ENCODE measurements at places on chromosomes 4 and X.

DNA sequence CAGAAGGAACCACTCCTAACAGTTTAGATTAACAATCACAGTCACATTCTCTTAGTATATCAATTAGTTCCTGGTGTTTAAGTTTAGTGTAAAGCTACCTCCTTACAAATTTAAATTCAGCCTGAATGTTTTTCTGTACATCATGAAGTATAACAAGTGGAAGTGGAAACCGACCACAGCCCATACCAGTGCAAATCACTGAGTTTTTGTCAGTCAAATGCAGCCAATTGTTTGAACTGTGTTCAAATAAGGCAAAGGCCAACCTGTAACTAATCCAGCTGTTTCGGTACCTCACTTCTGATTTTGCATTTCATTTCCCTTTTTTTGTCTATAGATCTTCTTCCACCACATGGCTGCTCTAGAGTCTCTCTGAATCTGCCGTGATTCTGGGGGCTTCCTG is 1215.3 kb downstream of the PCDH18 start:
- DNase-seq, result no peak

DNA sequence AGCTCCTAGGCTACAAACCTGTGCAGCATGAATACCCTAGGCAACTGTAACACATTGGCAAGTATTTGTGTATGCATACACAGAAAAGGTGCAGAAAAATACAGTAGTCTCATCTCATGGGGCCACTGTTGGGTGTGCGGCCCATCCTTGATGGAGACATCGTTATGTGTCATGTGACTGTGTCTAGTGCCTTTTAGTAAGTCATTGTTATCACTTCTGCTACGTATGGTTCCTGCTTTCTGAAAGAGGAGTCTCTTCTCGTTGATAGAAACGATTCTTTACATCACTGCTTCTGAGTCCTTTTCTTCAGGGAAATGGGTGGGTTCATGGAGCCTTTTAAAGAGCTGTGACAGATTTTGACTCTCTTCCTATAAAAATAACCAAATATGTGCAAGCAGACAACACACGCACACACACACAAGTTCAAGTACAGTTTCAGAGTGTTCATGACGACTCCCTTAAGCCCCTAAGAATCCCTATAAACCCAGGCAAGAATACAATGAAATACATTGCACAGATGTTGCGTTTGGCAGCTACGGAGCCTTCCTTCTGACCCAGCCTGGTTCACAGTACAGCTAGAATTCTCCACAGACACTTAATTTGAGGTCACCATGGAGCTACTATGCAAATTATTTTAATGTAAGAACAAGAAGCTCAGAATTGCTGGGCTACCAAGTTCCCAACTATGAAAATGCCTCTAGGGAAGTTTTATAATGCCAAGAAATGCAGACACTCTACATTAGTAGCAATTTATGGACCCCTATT is 10.2 kb upstream of the STK32B start:
- DNase-seq, result no peak

GRCh38 chr4:105198541-105198940 is 51.9 kb downstream of the TET2 start:
- no peak for DNase-seq

- no peak for DNase-seq
Measured at GRCh38 chr4:19030048-19030447, 1008.5 kb upstream of the LCORL start.

DNA sequence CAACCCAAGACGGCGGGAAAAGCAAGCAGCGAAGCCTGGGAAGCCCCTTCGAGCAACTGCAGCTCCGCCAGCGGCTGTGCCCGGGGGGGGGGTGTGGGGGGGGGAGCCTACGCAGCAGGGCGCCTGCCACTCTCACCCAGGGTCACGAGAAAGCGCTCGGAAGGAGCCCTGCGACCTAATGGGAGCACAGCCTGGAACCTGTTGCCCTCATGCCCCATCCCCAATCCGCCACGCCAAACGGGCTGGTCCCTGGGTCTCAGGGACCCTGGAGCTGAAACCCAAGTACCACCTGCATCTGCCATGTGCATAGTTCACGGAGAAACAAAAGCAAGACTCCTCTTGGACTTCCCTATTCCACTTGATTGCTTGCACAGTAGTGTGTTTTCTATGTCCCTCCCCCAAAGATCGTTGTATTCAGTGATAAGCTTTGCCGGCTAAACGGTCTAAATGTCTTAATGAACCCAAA is 359 bp upstream of the GAB3 start:
- peak; percentile 16 for DNase-seq

DNA sequence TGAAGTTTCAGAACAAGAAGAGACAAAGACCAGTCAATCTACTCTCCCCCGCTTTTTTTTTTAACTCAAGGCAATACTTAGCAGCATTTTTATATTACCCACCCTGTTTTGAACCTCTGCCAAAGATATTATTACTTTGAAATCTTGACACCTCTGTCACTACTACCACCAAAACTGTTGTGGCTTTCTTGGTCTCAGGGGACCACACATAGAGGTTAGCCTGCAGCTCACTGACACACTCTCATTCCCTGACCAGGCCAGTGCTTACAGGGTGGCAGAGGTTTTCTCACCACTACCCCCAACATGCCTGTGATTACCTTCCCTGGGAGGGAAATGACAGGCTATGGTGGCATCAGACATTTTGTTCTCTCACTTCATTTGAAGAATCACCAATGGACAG is 137.4 kb upstream of the STIM2 start:
- no peak for DNase-seq

DNA sequence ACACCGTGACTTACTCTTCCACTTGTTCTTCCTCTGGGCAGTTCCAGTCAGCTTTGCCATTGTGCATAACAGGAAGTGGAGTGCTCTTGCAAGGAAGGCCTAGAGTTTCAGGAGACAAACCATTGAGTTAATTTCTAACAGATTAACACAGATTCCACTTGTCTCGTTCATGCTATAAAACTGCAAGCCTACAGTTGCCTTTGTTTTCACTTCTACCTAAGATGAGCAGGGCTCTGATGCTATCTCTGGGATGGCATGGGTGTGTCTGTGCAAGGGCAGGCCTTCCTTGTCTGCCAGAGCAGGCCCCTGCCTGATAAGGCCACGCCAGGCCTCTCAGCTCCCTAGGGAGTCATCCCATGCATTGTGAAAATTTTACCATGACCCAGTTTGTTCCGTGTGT is 67.7 kb upstream of the PGRMC2 start:
- DNase-seq, result no peak

DNA sequence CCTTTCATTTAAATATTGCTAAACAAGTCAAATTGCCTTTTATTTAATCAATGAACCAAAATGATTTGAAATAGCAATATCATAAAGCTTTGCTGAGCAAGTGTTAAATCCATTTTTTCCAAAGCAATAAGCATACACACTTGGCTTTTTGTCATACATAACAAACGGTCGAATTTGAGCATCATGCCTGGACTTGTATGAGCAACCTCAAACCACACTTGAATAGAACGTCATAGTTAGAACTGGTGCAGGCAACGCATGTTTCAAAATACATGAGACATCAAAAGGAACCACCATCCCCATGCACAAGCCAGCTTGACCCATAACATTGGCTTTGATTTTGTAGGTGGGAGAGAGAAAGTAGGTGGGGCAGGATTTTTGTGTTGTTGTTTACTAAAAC is 812.3 kb upstream of the FRG1 start:
- DNase-seq, result no peak

- no peak for DNase-seq
Measured at GRCh38 chrX:43450355-43450754, 205.7 kb upstream of the MAOA start.

DNA sequence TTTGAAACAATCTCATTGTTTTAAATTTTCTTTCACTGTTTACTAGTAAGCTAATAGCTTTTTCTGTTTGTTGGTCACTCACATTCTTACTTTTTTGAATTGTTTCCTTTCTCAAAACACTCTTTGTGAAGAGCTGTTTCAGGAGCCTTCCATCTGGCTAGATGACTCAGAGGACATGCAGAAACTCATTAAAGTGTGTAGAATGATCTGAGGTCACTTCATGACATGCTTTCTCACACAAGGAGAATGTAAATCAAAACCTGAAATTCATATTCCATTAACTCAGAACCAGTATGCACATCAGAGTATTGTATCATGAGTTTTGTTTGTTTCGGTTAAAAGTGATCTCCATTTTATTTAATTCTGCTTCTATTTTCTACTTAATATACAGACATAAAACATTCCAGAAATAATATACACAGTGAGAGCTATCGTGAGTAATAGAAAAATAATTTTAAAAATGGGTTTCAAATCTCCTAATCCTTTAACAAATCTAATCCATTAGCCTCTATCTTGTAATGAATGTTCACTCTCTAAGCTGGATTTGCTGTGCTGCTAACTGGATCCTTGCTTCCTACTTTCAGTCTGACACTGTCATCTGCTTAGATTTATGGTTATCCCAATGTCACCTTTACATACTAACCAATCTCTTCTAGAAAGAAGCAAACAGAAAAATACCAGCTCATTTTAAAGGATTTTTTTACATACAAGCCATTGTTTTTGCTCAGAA is 449.6 kb downstream of the FSTL5 start:
- DNase-seq, result no peak

- DNase-seq, result no peak
Measured at GRCh38 chr4:1794809-1795298, 1.8 kb downstream of the FGFR3 start.

- no peak for DNase-seq
Measured at GRCh38 chr4:87322754-87323153, at the start of gene HSD17B13. Gene HSD17B13, minus strand, starts transcription at chr4:87322882. Its CDS starts 41 bp downstream, at chr4:87322841.

DNA sequence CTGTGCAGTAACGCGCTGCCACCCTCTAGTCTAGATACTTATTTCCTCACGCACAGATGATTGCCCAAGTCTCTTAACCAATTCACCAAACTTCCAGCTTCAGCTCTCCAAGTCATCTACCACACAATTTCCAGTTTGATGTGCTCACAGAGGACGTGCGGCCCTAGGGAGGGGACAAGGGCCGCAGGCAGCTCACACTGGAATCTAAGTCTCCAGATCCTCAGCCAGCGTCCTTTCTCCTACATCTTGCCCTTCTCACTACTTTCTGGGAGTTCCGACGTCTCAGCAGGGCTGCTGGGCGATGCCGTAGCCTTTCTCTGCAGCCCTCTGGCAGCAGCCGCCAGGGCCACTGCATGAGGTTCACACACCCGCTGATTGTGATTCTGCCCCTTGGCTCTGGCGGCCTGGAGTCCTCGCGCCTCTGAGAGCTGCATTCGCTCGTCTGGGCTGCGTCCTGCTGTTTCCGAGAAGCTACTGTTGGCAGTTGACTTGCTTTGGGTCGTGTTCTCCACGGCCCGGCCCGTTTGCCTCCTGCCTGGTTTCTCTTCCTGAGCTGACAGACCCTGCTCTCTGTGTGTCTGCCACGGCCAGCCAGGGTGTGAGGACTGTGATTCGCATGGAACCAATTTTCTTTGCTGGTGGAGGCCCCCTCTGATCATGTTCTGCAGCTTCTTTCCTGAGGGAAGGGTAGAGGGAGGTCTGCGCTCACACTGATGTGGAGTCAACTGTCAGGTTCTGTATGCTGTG is 14.1 kb upstream of the TMEM131L start:
- DNase-seq, result no peak

GRCh38 chr4:1216869-1217294 is 32.0 kb downstream of the CTBP1 start:
- DNase-seq, result peak; percentile 66

GRCh38 chrX:626745-627509 is 3.7 kb upstream of the SHOX start:
- no peak for DNase-seq

GRCh38 chr4:83758285-83758684 is 222.4 kb downstream of the GPAT3 start:
- DNase-seq, result no peak

GRCh38 chr4:180261346-180261745 is 1981.9 kb upstream of the TENM3 start:
- DNase-seq, result no peak
